ENCODE measurements at places on chromosomes 4 and X. TPM values are rescaled to one million over a fixed set of nuclear protein-coding genes. Genes with fewer than 3 reads are reported as not detected.

Gene PHKA2
- 7.7 TPM for total RNA-seq

Gene CXCL10
- total RNA-seq: not detected

Gene BANK1
- total RNA-seq: 0.06 TPM

Gene CBR4
- 13.3 TPM for total RNA-seq

Gene TGIF2LX
- not detected for total RNA-seq

Gene DGAT2L6
- total RNA-seq: not detected

Gene CCDC149
- 18.2 TPM for total RNA-seq

Gene KLB
- total RNA-seq: 0.06 TPM

Gene CLNK
- total RNA-seq: not detected

Gene DRD5
- total RNA-seq: not detected

Gene MUC7
- not detected for total RNA-seq

Gene UNC5C
- 3.3 TPM for total RNA-seq

Gene ADH1A
- total RNA-seq: 0.19 TPM

Gene KLHL34
- total RNA-seq: not detected

Gene MAP7D2
- not detected for total RNA-seq

Gene RHOXF2B
- not detected for total RNA-seq

Gene FREM3
- total RNA-seq: 0.44 TPM

Gene CXorf49
- total RNA-seq: not detected

Gene PLK4
- 7.0 TPM for total RNA-seq

Gene FAT1
- 274 TPM for total RNA-seq

Gene STS
- 9.7 TPM for total RNA-seq

Gene JCHAIN
- total RNA-seq: 0.12 TPM

Gene BDH2
- 88.9 TPM for total RNA-seq

Gene HS3ST1
- 2.5 TPM for total RNA-seq

Gene FAM9B
- total RNA-seq: not detected

Gene PNMA5
- total RNA-seq: not detected

Gene CT45A10
- not detected for total RNA-seq

Gene GPAT3
- 1.4 TPM for total RNA-seq

Gene ARR3
- total RNA-seq: not detected

Gene ADH4
- not detected for total RNA-seq

Gene F8A2
- not detected for total RNA-seq
